NCI-H1417 (cell line): ENCODE measurements at places on chromosomes 2 and 18.

GRCh38 chr2:121650315-121650930 lies 1.2 kb upstream of the CLASP1 start:
- peak; percentile 43 for DNase-seq

DNA sequence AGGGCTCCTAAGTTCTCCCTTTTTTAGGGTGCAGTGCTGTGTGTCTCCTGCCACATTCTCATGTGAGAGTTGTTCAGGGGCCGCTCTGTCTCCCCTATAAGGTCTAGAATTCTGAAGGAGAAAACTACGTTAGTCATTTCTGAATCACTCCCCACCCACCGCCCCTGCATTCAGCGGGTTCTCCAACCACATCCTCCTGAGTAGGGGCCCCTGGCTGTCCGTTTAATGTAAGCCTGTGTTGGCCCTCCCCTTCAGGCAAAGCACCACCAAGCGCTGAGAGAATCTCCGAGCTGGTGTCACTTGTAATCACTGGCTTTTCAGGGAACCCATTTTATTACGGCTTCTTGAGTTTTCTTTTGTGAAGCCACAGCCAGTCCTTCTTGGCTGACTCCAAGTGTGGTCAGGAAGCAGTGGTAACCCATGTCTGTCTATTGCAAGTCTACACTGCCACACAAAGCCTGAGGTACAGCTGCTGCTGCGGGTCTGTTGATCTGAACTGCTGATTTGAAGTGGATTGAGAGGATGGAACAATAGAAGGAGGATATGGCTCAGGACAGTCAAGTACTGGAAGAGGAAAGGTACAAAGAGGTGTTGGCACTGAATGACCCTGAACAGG lies 16.9 kb downstream of the LCT start:
- DNase-seq: no peak

DNA sequence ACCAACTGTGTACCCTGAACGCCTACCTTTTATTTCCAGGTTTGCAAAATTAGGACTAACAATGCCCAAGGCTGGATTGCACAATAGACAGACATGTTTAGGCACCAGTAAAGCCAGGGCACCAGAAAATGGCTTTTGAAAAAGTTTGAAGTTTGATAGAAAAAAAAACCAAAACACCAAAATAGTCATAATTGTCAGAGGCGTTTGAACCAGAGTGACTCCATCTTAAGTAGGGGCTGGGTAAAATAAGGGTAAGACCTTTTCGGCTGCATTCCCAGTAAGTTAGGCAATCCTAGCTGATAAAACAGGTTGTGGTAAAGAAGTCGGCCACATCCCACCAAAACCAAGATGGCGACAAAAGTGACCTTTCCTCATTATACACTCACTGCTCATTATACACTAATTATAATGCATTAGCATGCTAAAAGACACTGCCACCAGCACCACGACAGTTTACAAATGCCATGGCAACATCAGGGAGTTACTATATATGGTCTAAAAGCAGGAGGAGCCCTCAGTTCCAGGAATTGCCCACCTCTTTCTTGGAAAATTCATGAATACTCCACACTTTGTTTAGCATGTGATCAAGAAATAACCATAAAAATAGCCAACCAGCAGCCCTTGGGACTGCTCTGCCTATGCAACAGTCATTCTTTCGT lies 105.1 kb upstream of the MSH2 start:
- DNase-seq: no peak

GRCh38 chr2:54538537-54538936 lies 82.4 kb downstream of the SPTBN1 start:
- no peak for DNase-seq

DNA sequence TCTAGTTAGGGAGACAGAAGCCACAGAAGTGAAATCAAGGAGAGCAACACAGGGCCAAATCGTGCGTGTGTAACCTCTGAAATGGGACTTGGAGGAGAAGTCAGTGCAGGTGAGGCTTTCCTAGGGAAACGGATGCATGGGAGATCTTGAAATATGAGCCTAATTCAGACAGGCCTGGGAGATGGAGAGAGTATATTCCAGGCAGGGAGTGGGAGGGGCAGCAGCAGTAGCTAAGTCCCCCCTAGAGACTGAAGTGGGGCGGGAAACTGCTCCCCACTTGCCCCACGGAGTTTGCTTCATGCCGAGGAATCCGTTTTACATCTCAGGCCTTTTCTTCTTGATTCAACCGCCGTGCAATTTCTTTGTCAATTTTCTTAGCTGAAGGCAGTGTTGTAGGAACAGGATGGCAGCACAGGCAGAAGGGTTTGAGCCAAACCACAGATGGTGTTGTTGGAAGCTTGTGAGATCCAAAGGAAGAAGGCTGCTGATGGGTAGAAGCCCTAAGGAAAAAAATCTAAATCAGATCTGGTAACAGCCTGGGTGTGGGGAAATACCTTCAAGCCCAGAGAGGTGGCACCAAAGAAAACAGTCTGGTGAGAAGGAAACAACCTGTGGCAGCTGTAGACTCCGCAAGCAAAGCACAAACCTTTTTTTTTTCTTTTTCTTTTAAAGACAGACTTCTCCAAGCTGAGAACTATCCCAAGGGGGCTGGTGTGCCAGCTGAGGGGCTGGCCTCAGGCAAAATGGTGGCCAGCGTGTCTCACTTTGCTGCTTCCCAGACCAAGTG lies 40.2 kb downstream of the EPAS1 start:
- DNase-seq: no peak

- no peak for DNase-seq
Measured at GRCh38 chr18:57175532-57175931, 28.6 kb downstream of the BOD1L2 start.

DNA sequence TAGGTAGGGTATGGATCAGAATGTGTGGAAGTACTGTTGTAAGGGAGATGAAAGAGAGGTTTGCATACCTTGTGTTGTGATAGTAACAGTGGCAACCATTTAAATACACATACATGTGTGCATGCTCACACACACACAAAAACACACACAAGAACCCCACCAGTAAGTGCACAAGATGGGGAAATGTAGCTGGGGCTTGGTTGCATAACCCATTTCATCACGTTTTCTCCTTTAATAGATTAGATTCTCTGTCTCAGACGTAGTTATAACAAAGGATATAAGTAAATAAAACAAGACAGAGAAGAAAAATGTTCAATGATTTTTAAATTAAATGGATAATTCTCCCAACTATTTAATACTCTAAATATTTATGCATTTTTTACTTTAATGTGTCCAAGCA lies 13.4 kb downstream of the ARHGAP15 start:
- DNase-seq: no peak

DNA sequence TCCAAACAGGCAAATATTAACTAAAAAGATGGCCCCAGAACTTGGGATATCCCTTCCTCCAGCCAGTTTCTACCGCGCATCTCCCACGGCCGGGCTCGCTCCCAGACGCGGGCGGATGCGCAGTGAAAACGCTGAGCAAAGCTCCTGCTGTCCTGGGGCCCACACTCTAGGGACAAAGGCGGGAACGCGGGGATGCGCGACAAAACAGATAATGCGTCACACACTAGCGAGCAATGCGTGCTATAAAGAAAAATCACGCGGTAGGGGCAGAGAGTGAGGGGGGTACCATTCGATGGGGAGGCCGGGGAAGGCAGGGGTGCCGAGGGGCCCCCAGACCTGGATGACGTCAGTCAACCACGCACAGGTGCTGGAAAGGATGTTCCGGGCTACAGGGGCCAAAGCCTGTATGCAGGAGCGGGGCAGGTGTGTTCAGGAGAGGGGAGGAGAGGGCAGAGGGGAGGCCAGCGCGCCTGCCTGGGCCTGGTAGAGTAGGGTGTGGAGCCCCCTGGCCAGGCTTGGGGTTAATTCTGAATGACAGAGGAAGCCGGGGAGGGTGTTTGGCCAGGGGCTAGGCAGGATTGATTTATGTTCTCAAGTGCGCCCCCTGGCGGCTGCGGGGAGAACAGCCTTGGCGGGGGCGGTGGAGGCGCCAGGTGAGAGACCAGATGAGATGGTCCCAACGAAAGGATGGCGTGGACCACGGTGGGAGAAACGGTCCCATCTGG lies 14.9 kb upstream of the ITM2C start:
- no peak for DNase-seq

GRCh38 chr18:58349650-58350049 lies 279.2 kb downstream of the ALPK2 start:
- peak; percentile 86 for DNase-seq

- no peak for DNase-seq
Measured at GRCh38 chr2:69888451-69888850, 5.3 kb upstream of the SNRNP27 start.

DNA sequence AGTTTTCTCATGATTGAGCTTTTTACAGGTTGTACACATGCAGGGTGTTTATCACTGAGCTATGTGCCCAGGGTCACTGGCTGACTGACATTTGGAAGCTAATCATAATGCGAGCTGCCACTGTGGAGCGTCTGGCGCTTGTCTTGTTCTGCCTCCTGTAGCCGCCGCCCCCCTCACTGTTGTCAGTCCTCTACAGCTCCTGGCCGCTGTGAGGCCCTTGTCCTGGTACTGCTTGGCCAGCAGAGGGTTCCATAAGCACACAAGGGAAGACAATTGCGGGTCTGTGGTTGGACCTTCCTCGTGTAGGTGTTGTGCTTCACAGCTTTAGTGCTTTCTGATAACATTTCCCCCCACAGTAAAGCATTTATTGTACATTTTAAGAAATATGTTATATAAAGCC lies 105.6 kb upstream of the LDLRAD4 start:
- peak; percentile 14 for DNase-seq

DNA sequence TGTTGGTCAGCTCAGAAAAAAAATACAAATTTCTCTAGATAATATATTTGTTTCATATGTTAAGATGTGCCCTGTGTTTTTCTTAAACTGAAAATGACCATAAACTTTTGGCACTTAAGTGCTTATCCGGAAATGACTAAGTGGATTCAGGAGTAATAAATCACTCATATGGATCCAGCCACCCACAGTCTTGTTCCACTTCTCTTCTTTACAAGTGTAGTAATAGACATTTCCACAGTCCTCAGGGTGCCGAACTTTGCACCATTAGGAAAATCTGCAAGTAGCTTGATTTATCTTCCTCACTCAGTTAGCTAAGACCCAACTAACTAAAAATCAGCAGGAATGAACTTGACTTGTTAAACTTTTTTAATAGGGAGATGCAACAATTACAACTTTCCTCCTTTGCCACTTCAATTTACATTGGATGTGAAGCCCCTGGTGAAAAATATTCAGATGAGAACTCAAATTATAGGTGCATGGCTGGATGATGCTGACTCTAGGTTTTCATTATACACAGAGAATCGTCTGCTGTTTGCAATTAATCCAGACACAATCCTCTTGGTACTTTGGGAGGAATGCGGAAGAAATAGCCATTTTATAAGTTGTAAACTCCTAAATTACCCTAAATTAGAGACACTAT lies 322.5 kb downstream of the ARHGAP15 start:
- no peak for DNase-seq

DNA sequence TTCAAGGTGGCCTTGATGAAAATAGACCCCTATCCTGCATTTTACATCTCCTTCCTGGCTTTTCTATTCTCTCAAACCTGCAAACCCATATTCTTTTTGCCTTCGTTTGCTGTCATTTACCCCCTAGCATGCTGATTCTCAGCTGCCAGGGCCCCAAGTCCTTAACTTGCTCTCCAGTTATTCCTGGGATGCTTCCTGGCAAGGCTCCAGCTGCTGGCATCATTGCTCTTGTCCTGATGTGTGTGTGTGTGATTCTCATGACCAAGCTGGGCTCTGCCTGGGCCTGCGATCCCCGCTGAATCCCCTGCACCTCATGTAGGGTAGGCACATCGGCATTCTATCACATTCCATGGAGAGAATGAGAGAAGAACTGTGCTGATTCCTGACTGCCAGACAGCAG lies 11.9 kb downstream of the NPAS2 start:
- peak; percentile 13 for DNase-seq

DNA sequence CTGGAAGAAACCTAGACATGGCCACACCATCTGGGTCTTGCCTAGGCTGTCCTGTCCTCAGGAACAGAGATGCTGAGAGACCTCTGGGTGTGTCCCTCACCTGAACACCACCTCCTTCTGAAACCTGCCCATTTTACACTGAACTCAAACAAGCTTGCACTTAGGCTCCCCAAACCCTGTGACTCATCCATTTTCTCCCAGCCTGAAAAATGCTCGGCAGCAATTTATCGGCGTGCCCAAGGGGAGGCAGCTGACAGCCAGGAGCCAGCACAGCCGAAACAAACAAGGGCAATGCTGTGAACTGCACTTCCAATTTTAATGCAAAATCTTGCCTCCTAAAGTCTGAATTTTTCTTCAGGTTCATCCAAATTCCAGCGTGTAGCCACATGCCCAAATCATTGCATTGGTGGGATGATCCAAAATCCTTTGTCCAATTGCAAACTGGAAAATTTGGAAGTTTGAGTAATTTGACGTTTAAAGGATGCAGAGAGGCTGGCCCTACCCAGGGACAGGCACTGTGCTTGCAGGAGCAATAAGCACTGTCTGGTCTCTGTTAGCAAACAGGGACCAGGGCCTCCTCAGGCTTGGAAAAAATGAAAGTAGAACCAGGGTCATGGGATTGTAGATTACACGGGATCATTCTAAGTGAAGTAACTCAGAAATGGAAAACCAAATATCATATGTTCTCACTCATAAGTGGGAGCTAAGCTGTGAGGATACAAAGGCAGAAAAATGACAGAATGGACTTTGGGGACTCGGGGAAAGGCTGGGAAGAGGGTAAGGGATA lies 67.7 kb downstream of the GALNT14 start:
- DNase-seq: no peak

DNA sequence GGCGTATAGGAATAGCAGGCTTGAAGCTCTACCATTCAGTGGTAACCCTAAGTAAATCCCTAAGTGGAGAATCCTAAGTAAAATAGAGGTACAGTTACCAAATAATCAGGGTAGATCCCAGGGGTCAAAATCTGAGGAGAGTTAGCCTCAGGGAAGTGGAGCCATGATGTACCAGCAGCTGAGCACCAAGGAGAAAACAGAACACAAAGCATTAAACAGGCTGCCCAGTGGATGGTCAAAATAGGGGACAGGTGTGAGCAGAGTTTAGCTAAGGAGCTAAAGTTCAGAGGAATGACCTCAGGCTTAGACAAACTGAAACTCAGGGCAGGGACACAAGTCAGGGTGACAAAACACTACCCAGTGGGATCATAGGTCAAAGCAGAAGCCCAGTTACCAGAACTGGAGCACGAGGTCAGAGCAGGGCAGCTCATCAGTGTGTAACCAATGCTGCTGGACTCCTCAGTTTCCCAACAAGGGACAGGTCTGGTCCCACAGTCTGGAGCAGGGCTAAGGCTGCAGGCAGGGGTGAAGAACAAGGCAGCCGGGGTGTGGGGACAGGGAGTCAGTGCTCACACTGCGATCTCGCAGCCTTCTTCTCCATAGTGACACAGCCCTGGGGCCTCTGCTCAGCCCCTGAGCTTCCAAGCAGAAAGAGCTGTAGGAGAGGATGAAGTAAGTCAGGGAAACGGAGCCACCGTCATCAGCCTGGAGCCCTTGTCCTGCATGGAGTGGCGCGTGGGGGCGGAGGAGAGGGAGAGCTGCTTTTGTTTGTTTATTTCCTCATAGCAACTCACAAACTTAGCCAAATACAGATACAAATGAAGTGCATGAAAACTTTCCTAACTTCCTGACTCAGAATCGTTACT lies 264.0 kb downstream of the MREG start:
- no peak for DNase-seq

GRCh38 chr18:48944634-48945033 lies 6.1 kb downstream of the SMAD7 start:
- DNase-seq: no peak
